ENCODE measurements at places on chromosomes 16 and 17. TPM values are rescaled to one million over a fixed set of nuclear protein-coding genes. Genes with fewer than 3 reads are reported as not detected.
A peak's percentile ranks its signal among the peaks of the same experiment; 100 is the strongest.

GRCh38 chr16:66254751-66255150, 111.7 kb upstream of the CDH5 start:
- no peak for DNase-seq

DNA sequence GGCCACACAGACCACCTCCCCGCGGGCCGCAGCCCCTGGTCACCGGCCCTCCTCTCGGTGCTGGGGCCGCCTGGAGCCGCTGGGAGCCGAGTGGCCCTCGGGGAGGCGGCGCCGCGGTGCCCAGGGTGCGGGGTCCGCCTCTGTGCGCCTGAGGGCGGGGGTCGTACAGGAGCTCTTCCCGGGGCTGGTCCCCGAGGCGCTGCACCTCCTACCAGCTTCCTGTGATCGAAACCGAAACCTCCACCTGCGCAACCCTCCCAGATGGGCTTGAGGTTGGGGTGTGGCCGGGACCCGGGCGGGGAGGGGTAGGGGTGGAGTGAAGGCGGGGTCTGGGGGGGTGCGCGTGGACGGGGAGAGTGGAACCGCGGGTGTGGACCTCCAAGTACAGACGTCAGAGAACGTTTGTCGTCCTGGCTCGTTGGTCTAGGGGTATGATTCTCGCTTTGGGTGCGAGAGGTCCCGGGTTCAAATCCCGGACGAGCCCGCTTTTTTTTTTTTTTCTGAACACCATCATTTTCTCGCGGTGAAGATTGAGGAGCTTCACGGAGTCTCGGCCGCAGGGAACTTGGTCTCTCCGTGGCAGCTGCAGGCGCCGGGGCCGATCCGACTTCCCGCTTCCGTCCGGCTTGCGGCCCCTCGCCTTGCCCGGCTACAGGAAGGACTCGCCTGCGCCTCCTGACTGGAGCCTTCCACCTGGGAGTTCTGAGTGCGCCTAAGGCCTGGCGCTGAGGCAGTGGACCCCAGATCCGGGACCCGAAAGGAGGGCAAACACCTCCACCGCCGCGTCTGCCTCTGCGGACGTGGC, 23.9 kb downstream of the ZNF213 start:
- no peak for DNase-seq

PRR15L gene
- total RNA-seq: 0.18 TPM

GRCh38 chr17:8161289-8162232, 1.2 kb downstream of the VAMP2 start:
- DNase-seq: no peak

DNA sequence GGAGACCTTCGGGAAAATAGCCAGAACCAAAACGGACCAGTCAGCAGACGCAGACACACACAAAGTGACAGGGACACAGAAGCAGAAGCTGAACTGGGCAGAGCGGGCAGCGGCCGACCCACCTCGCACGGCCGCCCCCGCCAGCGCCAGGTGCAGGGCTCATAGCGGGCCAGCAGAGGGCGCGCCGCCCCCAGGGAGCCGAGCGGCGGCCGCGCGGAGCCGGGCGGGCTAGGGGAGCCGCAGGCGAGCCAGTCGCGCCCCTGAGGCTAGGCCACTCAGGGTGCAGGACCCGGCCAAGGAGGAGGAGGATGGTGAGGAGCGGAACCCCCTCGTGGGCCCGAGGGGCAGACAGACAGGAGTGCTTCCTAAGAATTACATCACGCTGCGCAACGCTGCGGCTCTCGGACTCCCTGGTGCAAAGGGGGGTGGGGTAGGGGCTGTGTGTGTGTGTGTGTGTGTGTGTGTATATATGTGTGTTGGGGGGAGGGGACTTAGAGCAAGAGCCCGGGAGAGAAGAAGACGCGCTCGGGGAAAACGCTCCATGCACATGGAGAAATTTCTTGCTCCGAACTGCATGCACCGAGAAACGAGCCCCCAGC, 913 bp upstream of the NOG start:
- no peak for DNase-seq

FSCN2 gene
- total RNA-seq: 1.2 TPM

LPO gene
- total RNA-seq: not detected

TP53TG3 gene
- 1.2 TPM for total RNA-seq

DNA sequence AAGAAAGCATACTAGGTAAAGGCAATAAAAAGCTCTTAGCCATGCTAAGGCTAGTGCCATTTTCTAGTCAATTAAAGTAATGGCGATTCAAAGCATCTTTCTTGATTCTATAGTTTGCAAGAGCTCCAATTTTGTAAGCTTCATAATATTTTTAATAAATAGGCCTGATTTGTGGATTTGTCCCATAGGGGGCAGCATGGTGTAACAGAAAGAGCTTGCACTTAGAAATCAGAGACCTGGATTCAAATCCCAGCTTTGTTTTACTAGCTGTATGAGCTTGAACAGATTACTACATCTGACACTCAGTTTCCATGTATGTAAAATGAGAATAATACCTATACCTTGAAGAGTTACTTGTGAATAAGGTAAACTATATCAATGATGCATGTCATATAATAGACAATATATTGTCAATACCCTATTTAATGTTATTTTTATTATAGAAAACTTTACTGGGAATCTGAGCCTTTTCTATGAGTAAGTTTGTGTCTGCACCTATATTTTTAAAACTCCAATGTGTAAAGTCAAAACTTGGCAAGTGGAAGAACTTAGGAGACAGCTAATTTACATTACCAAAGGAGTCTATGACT, 93.6 kb upstream of the NOG start:
- peak; percentile 12 for DNase-seq

GRCh38 chr17:51508048-51508447, 247.7 kb downstream of the UTP18 start:
- no peak for DNase-seq

GRCh38 chr16:26491101-26491670, 575.5 kb upstream of the C16orf82 start:
- no peak for DNase-seq

DNA sequence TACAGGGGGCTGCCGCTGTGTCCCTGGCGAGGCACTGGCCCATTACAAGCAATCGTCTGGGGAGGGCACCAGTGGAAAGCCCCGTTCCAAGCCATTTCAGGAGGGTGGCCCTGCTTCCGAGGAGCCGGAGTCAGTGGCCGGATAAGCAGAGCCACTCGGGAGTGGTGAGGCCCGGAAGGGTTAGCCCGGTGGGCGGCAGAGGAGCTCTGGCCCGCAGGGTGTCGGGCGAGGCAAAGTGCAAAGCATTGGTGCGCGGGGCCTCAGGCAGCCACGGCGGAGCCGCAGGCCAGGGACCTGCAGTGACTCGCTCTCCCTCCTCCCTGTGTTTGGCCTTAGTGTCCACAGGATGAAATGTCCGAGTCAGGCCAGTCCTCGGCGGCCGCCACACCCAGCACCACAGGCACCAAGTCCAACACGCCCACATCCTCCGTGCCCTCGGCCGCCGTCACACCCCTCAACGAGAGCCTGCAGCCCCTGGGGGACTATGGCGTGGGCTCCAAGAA, 24.6 kb downstream of the NME3 start:
- DNase-seq: no peak

- no peak for DNase-seq
Observed at GRCh38 chr17:78046923-78047322, 81.6 kb downstream of the TMC6 start.

TBC1D3C gene
- total RNA-seq: not detected

SLC35B1 gene
- total RNA-seq: 84.6 TPM

- DNase-seq: no peak
Observed at GRCh38 chr17:50469208-50469605, 527 bp upstream of the CHAD start.

GRCh38 chr17:64638552-64639203, 23.4 kb downstream of the SMURF2 start:
- no peak for DNase-seq

DNA sequence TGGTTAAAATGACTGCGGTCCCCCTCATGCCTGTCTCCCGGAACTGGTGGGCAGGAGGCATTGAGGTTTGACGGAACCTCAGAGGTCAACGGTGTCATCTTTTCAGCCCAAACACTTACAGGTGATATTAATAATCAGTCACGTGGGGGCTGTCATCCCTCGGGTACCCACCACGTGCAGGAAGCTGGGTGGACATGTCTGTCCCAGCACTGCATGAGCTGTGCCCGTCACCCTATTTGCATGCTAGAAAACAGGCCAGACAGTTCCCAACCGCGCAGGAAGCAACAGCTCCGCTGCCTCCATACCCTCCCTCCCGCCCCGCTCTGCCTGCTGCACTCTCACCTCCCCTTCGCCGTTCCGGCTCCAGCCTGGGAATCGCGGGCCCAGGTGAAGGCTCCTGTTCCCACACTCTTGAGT, 1.4 kb downstream of the SYNGR3 start:
- no peak for DNase-seq

DNA sequence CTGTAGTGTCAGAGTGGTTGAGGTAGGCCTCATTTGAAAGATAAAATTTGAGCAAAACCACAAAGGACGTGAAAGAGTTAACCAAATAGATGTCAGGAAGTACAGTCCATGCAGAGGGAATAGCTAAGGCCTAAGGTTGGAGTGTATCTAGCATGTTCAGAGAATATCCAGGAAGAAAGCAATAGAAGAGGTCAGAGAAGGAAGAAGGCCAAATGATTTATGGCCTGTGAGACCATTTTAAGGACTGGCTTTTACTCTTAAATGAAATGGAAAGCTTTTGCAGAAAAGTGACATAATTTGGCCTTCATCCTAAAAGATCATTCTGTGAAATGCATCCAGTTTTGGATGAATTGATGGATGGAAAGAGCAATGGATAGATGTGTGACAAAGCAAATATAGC, 116.5 kb downstream of the NLK start:
- DNase-seq: no peak

- no peak for DNase-seq
Observed at GRCh38 chr17:13154930-13155329, 137.1 kb upstream of the ELAC2 start.

GRCh38 chr16:23857881-23858269, 22.1 kb downstream of the PRKCB start:
- DNase-seq: no peak

DNA sequence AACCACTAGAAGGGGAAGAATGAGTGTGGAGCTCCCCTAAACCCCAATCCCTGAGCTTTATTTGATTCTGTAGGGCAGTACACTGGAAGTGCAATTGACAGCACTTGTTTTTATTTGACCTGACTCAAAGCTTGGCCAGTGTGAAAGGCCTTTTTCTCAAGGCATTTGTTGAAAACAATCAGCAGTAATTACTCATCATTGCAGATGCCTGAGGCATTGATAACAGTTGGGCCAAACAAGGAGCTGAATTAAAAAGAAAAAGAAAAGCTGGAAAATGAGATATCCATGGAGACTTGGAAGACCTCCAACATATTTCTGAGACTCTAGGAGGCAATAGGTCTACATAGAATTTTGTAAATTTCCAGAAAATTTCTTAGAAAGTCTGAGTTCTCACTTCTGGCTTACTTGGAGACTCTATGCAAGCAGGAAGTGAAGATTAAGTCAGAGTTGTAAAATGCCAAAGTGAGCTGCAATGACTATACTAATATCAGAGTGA, 200.8 kb upstream of the KCNJ16 start:
- no peak for DNase-seq

GRCh38 chr17:68533887-68534694, 21.9 kb downstream of the PRKAR1A start:
- DNase-seq: no peak

DNA sequence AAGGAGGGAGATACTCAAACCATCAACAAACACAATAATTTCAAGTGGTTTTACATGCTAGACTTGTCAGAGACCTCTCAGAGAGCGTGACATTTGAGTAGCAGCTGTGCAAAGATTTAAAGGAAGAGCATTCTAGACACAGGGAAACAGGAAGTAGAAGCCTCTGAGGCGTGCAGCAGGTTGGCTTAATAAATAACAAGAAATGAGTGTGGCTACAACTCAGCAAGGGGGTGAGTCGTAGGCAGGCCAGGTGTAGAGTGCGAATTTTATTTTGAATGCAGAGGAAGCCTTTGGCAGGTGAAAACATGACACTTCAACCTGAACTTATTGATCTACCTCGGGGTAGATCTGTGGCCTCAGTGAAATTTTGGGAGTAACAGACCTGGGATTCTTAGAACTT, 73.2 kb upstream of the MRTFB start:
- no peak for DNase-seq

DNA sequence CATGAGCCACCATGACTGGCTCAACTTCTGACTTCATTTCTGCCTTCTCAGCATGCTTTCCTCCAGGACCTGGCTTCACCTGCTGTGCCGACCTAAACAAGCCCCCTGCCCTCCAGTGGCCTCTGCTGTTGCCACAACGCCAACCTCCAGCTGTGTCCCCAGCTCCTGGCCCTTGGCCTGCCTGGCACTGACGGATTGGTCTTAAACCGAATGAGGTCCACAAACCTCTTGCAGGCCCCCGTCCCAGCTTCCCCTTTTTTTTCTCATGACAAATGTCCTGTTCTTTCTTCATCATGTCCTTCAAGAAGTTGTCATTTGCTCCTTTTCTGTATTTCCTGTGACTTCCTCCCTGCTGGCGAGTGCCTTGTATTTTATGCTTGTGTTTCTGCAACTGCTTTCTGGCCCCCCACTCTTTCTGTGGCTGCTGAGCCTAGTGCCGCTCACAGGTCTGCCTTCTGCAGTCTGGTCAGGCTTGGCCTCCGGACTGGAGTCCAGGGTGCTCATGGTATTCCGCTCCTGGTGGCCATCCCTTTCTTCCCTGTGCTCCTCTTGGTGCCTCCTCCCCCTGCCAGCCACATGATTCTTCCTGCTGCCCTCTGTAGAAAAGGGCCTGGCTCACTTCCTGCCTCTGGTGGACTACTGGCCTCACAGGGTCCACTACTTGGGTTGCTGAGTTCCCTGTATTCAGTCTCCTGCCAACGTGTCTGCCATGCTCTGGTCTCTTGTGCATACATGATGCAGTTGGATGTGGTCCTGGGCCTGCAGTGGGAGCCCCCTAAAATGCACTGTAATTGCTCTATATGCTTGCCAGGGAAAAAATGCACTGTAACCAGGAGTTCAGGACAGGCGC, 2.9 kb downstream of the ATP6V0C start:
- DNase-seq: no peak

- no peak for DNase-seq
Observed at GRCh38 chr16:2470603-2471015, 488 bp upstream of the NTN3 start.

FOXC2 gene
- 14.9 TPM for total RNA-seq

- DNase-seq: no peak
Observed at GRCh38 chr17:62057696-62058095, 7.4 kb downstream of the MED13 start.

TSNAXIP1 gene
- 1.6 TPM for total RNA-seq

DNA sequence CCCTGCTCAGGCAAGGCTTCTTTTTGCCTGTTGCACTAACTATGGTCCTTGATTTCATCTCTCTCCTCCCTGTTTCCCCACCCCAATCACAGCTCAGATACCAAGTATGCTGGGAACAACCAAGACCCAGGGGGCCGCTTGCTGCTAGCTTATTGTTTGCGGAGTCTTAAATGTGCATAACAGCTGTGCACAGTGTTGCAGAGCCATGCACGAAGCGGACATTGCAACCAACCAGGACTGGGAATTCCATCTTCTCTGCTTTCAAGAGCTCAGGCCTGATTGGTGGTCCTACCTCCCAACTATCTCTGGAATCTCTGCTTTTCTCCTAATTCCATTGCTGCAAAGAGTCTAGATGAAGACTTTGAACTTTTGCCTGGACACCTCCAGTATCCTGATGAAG, 281.3 kb upstream of the TNRC6C start:
- DNase-seq: no peak

ATMIN gene
- total RNA-seq: 28.4 TPM

GRCh38 chr16:82583422-82583821, 43.3 kb upstream of the CDH13 start:
- no peak for DNase-seq

Data from Panc1 (cell line).